ENCODE measurements at places on chromosomes 6 and 20. TPM values are rescaled to one million over a fixed set of nuclear protein-coding genes. Genes with fewer than 3 reads are reported as not detected.

The LY6G6C gene
- total RNA-seq: 0.42 TPM

The NHLRC1 gene
- 0.29 TPM for total RNA-seq

The EFCAB8 gene
- total RNA-seq: 1.0 TPM

The HFE gene
- 2.1 TPM for total RNA-seq

The SPEF1 gene
- total RNA-seq: 0.44 TPM

The SEL1L2 gene
- total RNA-seq: not detected

The RAET1L gene
- not detected for total RNA-seq

Measured in endodermal cell (in vitro differentiated cells).